ENCODE measurements at places on chromosomes 1 and 21.

GRCh38 chr1:193242000-193242399 is 55.6 kb upstream of the B3GALT2 start:
- DNase-seq = no peak

DNA sequence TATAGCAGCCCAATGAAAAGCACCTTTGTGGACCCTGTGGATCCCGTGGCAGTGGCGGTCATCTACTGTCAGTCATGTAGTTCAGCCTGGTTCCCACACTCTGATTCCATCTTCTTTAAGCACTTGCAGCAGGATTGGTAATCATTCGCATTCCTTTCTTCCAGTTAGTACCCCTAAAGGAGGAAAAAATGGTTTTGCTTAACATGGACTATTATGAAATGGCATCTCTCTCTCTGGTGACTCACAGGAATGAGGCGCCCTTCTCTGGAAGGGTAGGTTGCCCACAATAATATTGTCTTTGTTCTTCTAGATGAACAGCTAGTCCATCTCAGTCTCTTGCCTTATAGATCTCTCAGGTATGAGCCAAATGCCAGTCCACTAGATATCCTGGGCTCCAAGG is 127.9 kb upstream of the MROH9 start:
- DNase-seq = no peak

GRCh38 chr1:64240206-64240605 is 36.8 kb downstream of the UBE2U start:
- no peak for DNase-seq

GRCh38 chr1:12113433-12114339 is 50.6 kb downstream of the TNFRSF8 start:
- DNase-seq = peak; percentile 37

GRCh38 chr1:179036844-179037465 is 11.3 kb downstream of the FAM20B start:
- peak; percentile 59 for DNase-seq

- no peak for DNase-seq
Observed at GRCh38 chr1:158534496-158534895, 19.7 kb downstream of the OR6Y1 start.

- no peak for DNase-seq
Observed at GRCh38 chr1:234737967-234738314, 128.0 kb upstream of the IRF2BP2 start.

DNA sequence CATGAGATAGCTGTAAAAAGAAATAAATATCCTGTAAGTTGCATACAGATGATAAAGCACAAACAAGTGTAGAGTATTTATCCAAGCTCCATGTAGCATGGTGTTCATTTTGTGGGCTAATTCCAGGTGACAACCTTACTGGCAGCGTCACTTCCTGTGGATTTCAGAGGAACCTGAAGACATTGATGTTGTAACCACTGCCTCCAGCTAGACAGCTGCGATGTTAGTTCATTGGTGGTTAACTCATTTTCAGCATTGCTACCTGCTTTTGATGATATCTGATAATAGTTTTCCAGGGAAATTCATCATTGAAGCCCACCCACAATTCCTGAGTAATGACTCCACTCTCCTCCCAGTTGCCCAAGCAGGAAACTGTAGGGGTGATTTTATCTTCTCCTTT is 3.0 kb downstream of the HSD3B1 start:
- DNase-seq = no peak

DNA sequence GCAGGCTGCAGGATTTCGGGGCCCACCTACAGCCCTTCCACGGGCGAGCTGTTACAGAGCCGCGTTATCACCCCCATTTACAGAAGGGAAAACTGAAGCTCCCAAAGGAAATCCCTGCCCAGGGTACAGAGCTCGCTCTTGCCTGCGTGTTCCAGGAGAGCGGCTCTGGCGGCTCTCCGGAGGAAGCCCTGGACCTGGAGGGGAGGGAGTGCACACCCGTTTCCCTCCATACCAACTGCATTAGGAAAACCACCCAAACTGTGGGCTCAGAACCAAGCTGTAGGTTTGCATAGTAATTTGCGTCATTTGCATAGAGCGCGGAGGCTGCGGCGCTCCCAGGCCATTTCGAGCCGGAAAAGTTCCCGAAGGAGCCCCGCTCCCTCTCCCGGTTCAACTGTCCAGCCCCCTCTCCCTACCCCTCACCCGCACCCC is 24.7 kb upstream of the ADGRB2 start:
- DNase-seq = no peak

GRCh38 chr1:189627427-189627826 is 850.2 kb downstream of the BRINP3 start:
- DNase-seq = no peak

DNA sequence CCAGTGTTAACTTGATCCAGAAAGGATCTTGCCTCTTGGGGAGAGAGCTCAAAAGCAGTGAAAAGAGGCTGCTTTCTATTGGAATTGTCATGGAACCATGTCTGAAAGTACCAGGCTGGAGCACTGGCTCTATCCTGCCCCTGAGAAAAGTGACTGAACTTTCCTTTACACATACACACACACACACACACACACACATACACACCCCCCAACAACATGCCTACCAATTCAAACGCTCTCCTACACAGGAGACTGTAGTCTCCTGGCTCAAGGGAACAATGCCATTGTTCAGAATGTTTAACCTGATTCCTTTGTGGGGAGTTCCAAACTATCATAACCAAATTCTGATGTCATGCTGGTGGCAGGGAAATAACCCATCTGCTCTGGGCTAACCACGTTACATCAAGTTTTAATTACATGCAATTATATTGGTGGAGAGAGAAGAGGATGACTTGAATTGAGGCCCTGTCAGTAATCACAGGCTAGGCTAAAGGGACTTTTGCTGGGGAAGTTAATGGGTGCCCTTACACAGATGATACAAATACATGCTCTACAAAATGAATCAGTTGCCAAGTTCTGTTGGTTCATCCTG is 52.3 kb upstream of the DUSP10 start:
- no peak for DNase-seq

GRCh38 chr1:55214212-55214933 is 791 bp downstream of the USP24 start:
- peak; percentile 32 for DNase-seq

GRCh38 chr1:19432943-19433718 is 52.2 kb downstream of the CAPZB start:
- DNase-seq = no peak

- DNase-seq = no peak
Observed at GRCh38 chr1:243459059-243459458, 203.2 kb downstream of the SDCCAG8 start.

DNA sequence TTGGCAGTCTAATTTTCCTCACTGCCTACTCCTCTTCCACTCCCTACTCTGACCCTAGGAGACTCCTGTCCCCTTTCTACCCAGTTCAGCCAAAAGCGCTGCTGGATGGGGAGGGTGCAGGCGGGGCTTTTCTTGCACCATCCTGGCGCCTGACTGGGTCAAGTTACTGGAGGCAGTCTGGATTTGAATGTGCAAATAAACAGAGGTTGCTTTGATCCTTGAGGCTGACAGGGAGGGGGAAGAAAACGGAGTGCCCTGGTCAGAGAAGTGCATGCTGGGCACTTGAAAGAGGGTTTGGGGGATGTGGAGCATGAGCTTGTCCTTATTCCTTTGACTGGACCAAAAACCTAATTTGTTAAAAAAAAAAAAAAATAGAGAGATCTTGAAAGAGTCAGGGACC is 76.8 kb upstream of the SOX13 start:
- DNase-seq = no peak

DNA sequence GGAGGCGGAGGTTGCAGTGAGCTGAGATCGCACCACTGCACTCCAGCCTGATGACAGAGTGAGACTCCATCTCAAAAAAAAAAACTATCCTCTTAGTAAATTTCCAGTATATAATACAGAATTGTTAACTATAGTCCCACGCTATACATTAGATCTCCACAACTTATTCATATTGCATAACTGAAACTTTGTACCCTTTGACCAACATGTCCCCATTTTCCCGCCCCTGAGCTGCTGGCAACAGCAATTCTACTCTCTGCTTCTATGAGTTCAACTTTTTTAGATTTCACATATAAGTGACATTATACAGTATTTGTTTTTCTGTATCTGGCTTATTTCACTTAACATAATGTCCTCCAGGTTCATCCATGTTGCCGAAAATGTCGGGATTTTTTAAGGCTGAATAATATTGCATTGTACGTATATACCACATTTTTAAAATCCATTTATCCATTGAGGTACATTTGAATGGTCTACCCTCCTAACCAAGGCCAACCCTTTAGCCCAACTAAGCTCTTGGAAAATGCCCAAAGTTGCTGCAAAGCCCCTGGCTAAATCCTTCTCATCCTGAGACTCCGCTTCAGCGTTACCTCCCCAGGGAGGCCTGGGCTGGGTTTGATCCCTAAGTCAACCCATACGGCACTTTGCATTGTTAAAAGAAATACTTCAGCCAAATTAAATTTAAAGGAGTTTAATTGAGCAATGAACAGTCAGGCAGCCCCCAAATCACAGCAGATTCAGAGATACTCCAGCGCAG is 34.2 kb downstream of the NEK2 start:
- no peak for DNase-seq

GRCh38 chr1:197156692-197157091 is 10.2 kb upstream of the ASPM start:
- DNase-seq = no peak

DNA sequence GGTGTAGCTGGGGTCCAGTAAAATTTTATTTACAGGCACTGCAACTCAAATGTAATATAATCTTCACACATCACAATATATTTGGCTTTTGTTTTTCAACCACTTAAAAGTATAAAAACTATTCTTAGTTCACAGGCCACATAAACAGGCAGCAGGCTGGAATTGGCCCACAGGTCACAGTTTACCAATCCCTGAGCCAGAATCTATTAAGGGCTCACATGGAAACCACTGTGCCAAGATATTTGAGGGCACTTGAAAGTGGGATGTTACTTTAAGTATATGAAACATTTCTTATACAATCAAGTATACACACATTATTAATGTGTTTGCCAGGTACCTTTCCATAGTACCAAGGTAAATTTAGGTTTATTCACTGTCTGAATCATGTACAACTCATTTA is 71.9 kb upstream of the PRDX6 start:
- no peak for DNase-seq

DNA sequence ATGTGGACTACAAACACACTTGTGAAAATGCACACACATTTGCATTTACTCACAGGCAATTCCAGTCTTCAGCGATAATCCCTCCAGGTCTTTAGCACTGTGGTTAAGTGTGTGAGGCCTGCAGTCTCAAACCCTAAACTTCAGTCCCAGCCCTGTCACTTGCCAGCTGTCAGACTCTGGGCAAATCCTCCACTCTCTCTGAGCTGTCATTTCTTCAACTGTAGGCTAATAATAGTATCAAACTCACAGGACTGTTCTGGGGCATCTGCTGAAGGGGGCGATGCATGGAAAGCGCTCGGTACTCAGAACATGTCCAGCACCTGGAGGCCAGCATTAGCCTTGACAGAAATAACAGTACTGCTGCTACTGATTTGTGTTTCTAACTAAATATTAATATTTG is 48.2 kb downstream of the NEK2 start:
- DNase-seq = no peak

DNA sequence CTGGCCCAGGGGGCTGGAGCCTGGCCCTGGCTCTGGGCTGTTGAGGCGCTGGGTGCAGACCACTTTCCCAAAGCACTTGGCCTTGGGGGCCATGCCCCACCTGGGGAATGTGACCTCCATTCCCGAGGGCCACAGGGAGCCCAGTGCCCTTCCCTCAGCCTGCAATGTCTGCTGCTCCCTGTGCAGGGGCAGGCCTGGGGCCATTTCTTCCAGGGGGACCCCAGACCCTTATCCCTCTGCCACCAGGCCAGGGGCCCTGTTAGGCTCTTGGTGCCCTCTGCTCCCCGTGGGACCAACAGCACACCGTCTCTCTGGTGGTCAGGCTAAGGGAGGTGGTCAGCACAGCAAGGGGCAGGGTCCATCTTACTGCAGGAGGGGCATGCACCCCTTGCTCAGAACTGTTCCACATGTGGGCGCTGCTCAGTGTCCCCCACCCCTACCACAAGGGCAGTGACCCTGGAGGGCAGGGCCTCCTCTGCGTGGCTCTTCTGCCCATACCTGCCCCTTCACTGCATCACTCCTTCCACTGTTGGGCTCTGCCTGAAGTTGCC is 1.1 kb upstream of the TMEM52 start:
- DNase-seq = no peak

DNA sequence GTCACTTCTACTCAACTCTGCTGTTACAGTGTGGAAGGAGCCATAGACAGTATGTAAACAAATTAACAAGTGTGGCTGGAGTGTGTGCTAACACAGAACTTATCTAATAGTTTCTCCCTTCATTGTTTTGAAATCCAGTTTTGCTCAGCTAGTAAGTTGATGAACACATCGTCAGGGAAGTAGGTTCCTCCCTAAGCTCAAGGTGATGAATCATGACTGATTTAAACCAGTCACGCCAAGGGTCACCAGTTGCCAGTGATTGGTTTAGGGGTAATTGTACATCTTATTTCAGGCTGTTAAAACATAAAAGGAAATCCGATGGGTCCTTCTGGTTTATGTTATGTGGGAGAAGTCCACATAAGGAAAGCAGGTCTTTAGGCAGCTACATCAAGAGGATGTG is 97.0 kb upstream of the CHODL start:
- no peak for DNase-seq

DNA sequence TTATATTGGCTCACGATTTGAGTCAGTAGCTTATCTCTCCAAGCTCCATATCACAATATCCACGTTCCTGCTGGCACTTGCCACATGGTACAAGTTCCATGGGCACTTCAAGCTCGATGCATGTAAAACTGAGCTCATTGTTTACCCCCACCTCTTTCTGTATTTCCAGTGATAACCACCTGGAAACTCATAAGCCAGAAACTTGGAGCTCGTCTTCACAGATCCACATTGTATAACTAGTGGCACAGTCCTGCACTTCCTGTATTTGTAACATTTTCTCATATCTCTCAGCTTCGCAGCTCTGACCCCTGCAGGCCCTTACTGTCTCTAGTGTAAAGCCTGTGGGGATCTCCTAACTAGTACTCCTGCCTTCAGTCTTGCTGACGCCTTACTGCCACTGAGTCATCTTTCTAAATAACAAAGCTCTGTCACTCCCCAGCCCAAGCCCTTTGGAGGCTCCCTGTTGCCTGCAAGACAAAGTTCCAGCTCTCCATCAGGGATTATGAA is 6.5 kb upstream of the C2CD4D start:
- no peak for DNase-seq

DNA sequence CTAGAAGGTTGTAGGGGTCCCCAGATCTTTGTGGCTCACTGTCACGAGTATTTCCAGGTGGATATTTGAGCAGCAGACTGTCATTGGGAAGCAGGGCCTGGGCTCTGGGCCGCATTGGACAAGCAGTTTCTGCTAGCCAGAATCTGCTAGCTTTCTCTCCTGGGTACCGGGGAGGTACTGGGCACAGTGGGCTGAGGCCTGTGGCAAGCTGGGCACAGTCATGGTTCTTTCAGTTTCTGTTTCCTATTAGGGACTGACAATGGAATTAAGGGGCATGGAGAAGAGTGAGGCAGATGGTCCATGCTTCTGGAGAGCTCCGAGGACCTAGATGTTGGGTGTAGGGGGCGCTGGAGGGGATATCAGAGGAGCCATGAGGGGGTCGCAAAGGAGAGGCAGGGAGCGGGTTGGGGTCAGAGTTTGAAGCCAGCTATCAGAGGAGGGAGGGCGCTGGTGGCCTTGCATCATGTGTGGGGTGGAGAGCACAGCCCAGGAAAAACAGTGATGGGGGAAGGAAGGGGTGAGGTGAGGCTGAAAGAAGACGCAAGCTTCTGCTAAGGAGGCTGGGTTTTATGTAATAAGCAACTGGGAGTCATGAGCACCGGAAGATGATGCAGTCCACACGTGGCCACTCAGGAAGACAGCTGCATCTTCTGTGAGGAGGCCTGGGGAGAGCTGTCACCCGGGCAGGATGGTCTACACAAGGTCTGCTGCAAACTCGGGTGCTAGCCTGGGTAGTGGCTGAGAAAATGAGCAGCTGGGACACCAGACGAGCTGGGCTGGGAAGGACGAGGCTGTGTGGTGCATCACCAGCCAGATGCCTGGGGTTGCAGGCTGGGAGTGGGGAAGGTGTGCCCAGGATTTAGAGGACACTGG is 72.7 kb downstream of the IER5 start:
- no peak for DNase-seq

All from activated CD4-positive, alpha-beta T cell treated with anti-CD3 and anti-CD28 coated beads, Interleukin-2, amount 10 ng/mL, durations not matched to agents 7 days and 5 days (primary cell).